ENCODE measurements at places on chromosomes 2 and 18.

DNA sequence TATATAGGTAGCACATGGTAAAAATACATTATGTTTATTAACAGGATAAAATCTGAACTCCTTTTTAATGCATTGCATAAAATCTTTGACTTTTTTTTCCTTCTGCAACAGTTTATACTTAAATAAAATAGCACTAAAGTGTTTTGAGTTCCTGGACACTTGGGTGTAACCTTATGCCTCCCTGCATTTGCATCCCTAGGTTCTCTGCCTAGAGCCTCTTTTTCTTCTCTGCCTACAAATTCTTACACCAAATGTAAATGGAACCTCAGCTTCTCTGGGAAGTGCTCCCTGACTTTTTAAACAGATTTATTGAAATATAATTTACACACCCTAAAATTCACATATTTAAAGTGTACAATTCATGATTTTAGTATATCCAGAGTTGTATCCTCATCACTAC is 1017.6 kb downstream of the CNTNAP5 start:
- DNase-seq = no peak

DNA sequence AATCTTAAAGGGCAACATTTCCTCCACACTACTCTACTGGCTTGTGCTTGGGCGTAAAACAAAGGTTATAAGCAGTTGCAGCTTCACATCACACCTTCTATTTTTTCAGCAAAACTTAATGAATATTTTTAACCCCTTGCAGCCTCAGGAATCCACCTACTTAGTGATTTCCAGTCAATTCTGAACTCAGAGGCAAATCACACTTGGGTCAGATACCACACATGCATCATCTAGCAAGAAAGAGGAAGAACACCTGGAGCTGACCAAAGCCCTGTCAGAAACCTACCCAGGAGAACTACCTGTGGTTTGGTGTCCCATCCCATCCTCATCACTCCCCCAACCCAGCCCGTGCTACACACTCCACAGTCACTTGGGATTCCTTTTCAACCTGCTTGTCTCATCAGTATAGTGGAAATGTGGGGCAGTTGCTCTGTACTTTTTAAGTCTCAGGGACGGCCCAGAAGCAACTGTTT is 25.5 kb downstream of the PIAS2 start:
- DNase-seq = no peak

DNA sequence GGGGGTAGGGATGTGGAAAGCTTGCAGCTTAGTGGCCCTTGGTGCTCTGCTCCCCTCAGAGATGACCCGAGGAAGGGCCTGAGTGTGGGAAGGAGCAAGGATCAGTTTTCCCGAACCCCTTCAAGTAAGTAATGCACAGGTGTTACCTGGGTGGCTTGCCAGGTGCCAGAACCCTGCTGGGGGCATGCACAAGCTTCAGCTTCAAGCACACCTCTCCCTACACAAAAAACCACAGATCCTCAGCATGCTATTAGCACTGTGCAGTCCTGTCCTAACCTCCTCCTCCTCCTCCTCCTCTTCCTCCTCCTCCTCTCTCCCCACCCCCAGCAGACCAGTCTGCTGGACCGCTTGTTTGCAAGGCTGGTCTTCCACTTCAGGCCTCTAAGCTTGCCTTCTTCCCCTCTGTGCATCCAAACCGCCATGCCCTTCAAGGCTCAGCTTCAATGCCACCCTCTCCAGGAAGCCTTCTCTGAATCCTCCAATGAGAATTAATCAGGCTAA is 114.8 kb downstream of the ACAA2 start:
- DNase-seq = no peak

DNA sequence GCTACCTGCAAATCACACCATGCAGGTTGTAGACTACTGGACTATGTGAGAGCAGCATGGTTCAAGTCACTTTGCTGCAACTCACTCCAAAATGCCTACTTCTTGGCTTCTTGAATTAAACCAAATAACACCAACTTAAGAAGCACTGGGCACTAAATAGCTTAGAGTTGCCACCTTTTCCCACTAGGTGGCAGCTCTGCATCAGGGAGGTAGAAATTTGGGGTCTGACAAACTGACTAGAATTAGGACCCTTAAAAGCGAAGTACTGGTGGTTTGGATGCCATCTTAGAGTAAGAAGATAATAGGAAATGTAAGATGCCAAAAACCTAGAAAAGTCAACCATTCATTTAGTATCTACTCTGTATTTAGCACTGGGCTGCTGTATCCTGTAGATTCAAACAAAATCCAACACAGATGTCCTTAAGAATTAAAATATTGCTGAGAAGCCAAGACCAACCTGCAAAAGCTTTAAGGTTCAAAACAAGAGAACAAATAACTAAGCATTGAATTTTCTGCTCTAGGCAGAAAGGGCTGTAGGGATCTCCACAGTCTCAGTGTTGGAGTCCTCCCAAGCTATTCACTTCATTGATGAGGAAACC is 65.5 kb downstream of the CCBE1 start:
- no peak for DNase-seq

GRCh38 chr2:75077909-75078308 is 119.5 kb downstream of the POLE4 start:
- no peak for DNase-seq

- peak; percentile 75 for DNase-seq
Measured at GRCh38 chr2:188291617-188292347, at the start of gene GULP1. Gene GULP1, plus strand, starts transcription at chr2:188291874. Its CDS starts 185,829 bp downstream, at chr2:188477703.

DNA sequence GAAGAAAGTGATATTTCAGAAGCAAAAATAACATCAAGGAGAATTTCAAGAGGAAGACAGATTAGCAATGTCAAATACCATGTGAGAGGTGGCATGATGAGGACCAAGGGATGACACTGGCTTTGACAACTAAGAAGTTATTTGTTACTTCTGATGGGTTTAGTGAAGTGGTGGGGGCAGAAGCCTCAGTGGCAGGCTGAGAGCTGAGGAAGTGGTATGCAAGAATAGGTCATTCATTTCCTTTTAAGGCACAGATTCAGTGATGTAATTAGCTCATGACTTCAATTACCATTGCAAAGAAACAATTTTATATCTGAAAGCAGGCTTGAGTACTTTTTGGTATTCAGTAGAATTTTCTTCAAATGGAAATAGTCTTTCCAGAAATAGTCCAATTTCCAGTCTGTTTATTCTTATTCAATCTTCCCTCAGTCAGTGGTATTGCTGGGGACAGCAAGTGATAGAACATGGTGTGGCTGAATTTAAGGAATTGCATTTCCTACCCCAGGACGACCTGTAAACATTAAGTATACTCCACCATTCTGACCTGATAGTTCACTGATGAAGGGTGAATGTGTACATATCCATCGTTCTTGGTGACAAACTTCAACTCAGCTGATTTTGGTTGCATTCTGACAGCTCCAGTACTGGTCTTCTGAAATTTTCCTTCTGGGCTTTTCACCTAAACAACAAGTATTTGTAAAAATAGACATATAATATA is 28.2 kb downstream of the GEMIN6 start:
- DNase-seq = no peak

DNA sequence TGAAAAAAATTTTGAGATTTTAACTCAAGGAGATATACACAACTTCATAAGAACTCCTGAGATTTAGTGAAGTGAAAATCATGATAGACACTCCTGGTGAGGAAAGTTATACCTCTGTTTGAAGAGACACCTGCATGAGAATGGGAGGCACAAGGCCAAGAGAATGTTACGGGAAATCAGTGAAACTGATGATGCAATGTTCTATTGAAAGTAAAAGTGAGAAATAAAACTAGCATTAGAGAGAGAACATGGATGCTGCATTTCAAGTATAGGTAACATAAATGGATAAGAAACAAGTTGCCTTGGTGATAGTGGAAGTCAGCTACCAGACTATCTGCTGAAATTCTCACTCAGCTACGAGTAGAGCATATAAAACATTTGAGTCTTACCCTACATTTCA is 562.1 kb upstream of the FANCL start:
- no peak for DNase-seq

GRCh38 chr2:103520547-103520946 is 758.7 kb downstream of the TMEM182 start:
- DNase-seq = no peak

DNA sequence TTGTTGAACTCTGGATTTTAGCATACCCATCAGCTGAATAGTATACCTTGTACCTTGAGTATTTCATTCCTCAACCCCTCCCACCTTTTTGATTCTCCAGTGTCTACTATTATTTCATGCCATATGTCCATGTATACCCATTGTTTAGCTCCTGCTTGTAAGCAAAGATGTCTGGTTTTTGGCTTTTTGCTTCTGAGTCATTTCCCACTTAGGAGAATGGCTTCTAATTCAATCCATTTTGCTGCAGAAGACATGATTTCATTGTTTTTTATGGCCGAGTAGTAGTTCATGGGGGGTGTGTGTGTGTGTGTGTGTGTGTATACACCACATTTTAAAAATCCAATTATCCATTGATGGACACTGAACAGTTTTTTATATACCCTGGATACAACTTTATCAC is 24.3 kb upstream of the MOCOS start:
- DNase-seq = no peak

GRCh38 chr2:190973726-190974628 is 40.0 kb downstream of the STAT1 start:
- DNase-seq = no peak

DNA sequence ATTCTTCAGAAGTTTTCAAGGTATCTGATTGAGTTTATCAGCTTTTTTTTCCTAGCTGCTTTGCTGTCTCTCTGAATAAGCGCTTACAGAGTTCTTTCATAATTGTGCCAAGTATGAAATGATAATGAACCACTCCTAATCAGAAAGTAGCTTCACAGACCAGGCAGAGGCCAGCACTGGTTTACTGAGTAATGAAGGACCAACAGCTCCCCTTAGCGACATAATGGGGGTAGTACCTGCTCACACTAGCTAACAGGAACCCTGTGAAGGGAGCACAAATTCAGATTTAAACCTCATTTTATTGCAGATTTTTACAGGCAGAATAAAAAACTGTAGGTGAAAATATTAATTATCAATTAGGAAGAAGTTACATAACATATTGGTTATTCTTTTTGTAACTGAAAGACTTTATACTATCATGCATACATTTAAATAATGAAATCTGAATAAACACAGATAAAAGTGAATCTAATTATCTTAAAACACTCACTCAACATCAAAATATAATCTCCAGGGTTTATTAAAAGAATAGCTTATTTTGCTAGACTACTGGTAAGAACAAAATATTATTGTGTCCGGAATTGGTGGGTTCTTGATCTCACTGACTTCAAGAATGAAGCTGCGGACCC is 53.7 kb upstream of the LRRC30 start:
- DNase-seq = no peak

DNA sequence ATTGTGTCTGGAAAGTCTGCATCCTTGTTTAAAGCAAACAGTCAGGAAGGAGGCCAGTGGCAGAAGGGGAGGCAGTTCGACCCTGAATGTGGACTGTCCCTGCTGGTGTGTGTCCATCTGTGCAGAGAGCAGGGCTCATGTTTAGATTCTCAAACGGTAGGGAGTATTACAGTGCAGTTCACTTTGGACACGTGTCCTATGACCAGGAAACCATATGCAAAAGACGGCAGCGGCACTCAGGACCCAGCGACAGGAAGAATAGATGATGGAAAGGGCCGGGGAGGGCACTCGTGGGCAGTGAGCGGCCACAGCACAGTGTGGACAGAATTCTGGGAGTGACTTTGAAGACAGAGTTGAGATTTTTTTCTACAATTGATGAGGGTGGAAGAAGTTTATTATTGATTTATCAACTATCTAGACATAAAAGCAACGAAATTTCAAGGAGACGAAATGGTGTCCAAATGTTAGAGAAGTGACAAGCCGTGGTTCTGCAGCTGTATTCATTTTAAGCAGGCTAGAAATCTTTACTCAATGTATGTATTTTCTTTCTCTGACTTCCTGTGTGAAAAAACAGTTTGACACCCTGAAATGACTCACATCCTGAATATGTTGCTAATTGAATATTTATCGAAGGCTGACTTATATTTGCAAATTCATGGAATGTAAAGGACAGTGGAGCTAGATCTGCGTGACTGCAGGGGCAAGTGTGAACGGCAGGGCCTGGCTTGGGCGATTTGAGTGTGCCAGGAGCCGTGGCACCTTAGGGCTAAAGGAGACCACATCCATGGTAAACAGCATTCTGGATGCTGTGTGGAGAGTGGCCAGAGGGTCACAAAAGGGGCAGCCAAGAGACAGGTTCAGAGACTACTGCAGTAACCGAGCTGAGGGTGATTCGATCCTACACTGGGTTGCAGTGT is 214.2 kb downstream of the PTGR3 start:
- no peak for DNase-seq

- no peak for DNase-seq
Measured at GRCh38 chr18:47168913-47169312, 7.3 kb downstream of the IER3IP1 start.

GRCh38 chr2:217954469-217954868 is 48.3 kb downstream of the TNS1 start:
- peak; percentile 69 for DNase-seq

GRCh38 chr2:112045446-112046014 is 9.5 kb upstream of the TMEM87B start:
- no peak for DNase-seq

GRCh38 chr2:10332402-10333246 is 29.9 kb downstream of the HPCAL1 start:
- DNase-seq = no peak

- DNase-seq = no peak
Measured at GRCh38 chr18:24983566-24984139, 368.3 kb downstream of the ZNF521 start.

- no peak for DNase-seq
Measured at GRCh38 chr2:39625193-39625926, 40.4 kb upstream of the TMEM178A start.

DNA sequence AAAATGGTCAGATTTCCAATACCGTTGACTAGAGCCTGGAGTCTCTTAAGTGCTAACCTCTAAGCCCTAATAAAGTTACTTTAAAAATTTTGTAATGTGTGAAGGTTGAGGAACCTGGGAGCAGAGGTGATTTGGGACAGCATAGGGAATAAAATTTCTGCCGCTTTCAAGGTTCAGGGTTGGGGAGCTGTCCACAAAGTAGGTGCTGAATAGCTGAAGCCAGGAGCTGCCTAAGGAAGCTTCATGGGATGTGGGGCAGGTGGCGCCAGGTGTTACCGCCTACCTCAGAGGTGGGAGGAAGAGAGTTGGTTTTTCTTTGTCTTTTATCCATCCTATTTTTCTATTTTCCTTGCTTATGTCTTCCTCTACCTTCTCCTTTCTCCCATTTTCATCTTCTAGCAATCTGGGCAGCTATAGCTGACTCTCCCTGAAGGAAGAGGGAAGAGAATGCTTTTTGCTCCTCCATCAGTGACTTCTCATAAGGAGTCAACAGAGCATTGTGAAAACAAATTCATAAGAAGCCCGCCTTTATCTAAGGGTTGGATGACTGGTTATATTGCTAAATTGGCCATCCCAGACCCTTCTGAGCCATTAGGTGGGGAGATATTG is 178.7 kb downstream of the CLIP4 start:
- no peak for DNase-seq

DNA sequence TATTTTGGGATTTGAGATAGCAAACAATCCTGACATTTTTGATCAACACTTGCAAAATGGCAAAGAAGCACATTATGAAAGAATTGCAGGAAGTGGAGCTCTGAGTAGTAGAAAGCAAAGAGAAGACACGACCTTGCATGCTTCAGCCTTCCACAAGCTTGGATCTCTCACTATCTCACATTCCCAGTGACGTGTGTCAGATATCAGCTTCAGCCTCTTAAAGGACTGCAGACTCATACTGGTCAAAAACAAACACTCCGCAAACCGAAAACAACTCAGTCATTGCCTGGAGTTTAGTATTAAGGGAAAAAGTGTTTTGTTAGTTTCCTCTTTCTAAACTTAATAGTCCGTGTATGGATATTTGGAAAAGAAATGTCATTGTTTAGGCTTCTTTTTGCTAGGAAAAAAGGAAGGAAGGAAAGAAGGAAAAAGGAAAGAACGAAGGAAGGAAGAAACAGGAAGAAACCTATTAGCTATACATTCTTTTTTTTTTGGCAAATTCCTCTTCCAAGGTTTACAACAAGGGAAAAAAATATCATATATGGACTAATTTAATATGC is 32.6 kb upstream of the SLC40A1 start:
- no peak for DNase-seq

Data from Right ventricle myocardium inferior (tissue), 1 donor.